Mononuclear cell (primary cell): ENCODE measurements at places on chromosomes 4 and X. TPM values are rescaled to one million over a fixed set of nuclear protein-coding genes. Genes with fewer than 3 reads are reported as not detected.

Gene SH3RF1
- 0.94 TPM for total RNA-seq

Gene GASK1B
- total RNA-seq, result 19.4 TPM

Gene MAGEB1
- not detected for total RNA-seq

Gene PCGF3
- total RNA-seq, result 49.7 TPM

Gene RAB33A
- 8.2 TPM for total RNA-seq

Gene IGBP1
- total RNA-seq, result 118 TPM

Gene PQBP1
- total RNA-seq, result 37.6 TPM

Gene TCEAL7
- 0.21 TPM for total RNA-seq

Gene SSX4B
- total RNA-seq, result not detected

Gene CXorf58
- total RNA-seq, result 0.10 TPM

Gene SPP1
- total RNA-seq, result 0.10 TPM

Gene PRDM8
- 4.8 TPM for total RNA-seq

Gene PIGA
- total RNA-seq, result 111 TPM

Gene CPZ
- not detected for total RNA-seq

Gene MAGED2
- 31.1 TPM for total RNA-seq

Gene PAK3
- total RNA-seq, result 0.10 TPM

Gene PLA2G12A
- 24.6 TPM for total RNA-seq

Gene TMEM150C
- 0.21 TPM for total RNA-seq

Gene DBET
- total RNA-seq, result not detected

Gene HCFC1
- total RNA-seq, result 26.4 TPM

Gene PDCL2
- not detected for total RNA-seq

Gene PRSS12
- 0.21 TPM for total RNA-seq

Gene LPAR4
- 0.10 TPM for total RNA-seq

Gene RHOXF1
- 0.21 TPM for total RNA-seq

Gene FAM149A
- total RNA-seq, result 0.42 TPM

Gene SULT1B1
- total RNA-seq, result 8.1 TPM

Gene NAP1L3
- total RNA-seq, result 7.7 TPM

Gene HDAC6
- 21.5 TPM for total RNA-seq

Gene BEND4
- total RNA-seq, result 1.0 TPM

Gene CENPVL3
- total RNA-seq, result not detected

Gene PLAC8
- total RNA-seq, result 354 TPM

Gene EPGN
- not detected for total RNA-seq

Gene TMEM35A
- total RNA-seq, result not detected

Gene ANOS1
- total RNA-seq, result under 0.01 TPM

Gene DHRSX
- total RNA-seq, result 11.0 TPM

Gene F8A2
- not detected for total RNA-seq

Gene GAGE12F
- total RNA-seq, result not detected

Gene SCML1
- 35.2 TPM for total RNA-seq

Gene SLC7A11
- 1.9 TPM for total RNA-seq

Gene ADH7
- not detected for total RNA-seq

Gene CENPI
- 2.1 TPM for total RNA-seq

Gene F8A1
- total RNA-seq, result 10.2 TPM

Gene AADAT
- total RNA-seq, result not detected

Gene GATA1
- 1.6 TPM for total RNA-seq

Gene GAGE12E
- total RNA-seq, result not detected

Gene USP17L28
- not detected for total RNA-seq

Gene ZNF41
- 3.9 TPM for total RNA-seq

Gene TENM3
- total RNA-seq, result not detected
